ENCODE measurements at places on chromosomes 2 and 18.

- DNase-seq = no peak
Measured at GRCh38 chr2:20796374-20796791, 26.5 kb downstream of the LDAH start.

- DNase-seq = no peak
Measured at GRCh38 chr2:27023740-27024139, 9.0 kb upstream of the TMEM214 start.

DNA sequence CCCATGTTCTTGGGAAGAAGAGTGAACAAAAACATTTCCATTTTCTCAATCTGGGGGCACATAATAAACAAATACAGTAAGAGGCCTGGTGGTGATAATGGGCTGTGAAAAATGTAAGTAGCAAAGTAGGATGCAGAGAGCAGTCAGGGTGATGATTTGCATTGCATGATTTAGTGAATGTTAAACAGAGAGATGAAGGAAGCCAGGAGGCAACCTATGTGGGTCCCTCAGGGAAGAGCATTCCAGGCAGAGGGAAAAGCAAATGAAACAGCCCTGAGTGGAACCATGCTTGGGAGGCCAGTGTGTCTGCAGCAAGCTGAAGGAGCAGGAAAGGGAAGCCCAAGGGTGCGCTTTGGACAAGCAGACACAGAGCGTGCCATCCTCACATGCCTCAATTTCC is 5.4 kb downstream of the VIT start:
- no peak for DNase-seq

DNA sequence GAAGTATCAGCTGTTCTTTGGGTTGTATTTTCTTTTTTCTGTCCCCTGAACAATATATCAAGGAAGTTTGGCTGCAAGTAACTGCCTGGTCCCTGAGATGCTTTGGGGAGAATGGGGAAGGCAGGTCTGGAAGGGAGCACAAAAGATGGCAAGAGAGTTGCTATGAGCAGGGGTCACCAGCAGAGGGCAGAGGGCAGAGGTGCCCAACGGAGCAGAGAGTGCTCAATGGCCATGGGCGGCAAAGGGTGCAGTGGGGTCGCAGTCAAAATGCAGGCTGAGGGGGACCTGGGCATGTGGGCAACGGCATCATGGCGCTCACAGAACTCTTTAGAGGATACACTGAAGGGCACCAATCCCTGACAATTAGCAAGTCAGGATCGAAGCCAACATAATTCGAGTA is 107.7 kb upstream of the ATP8B1 start:
- DNase-seq = no peak

DNA sequence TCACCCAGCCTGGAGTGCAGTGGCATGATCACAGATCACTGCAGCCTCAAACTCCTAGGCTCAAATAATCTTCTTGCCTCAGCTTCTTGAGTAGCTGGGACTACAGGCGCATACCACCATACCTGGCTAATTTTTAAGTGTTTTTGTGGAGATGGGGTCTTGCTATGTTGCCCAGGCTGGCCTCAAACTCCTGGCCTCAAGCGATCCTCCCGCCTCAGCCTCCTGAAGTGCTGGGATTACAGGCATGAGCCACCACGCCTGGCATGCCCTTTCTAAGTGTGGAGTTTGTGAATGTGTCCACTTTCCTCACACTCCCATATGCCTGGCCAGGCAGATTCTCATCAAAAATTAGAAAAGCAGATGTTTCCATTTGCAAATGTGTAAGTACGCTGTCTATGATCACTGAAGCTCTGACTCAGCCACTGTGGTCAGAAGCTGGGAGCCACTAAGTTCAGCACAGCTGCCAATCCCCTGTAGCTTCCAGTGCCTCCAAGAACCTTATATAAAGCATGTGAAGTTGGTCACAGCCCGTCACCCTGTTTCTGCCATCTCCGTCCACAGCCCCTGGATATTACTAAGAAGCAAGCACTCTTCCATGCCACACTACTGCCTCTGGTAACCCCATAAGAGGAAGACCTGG is 155.4 kb downstream of the FAM210A start:
- DNase-seq = no peak

DNA sequence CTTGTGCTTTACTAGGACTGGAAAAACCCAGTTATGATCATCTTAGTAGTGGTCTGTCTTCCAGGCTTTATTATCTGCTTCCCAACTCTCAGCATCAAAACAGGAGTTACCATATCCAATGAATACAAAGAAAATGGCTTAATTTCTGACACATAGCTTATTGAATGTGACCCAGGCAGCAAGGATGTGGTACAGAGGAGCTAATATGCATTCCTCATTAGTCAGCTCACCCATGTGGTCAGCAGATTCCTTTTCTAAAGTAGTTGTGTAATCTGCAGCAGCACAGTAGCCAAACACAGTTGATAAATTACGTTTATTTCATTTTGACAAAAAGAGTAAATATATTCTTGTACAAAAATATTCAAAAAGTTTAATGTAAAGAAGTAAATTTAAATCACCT is 43.6 kb downstream of the TSPYL6 start:
- DNase-seq = no peak

DNA sequence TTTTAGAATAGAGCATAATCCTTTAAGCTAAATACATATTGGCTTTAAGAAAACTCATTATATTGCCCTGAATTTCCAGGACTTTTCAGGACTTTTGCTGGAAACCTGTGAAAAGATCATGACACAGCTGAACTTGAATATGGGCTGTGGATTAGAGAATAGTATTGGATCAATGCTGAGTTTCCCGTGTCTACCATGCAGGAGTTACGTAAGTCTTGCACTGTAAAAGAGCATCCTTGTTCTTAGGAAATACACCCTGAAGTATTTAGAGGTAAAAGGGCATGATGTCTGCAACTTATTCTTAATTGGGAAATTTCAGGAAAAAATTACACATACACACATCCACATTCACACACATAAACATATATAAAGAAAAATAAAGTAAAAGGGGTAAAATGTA is 82.1 kb downstream of the ZFP36L2 start:
- no peak for DNase-seq

DNA sequence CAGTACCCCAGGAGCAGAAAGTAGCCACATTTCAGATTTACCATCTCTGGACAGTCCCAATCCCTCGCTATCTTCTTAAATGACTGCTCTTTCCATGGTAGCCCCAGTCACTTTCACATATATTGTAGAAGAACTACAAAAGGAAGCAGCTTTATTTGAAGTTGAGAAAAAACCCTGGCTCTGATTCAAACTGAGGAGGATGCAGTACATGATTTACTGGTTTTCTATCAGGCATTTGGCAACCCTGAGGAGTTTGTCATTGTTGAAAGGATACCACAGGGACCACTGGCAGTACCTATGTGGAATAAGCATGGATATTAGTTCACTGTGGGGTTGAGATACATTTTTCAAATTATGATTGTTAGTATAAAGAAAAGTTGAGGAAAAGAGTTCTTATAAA is 640.9 kb upstream of the SETBP1 start:
- DNase-seq = no peak

DNA sequence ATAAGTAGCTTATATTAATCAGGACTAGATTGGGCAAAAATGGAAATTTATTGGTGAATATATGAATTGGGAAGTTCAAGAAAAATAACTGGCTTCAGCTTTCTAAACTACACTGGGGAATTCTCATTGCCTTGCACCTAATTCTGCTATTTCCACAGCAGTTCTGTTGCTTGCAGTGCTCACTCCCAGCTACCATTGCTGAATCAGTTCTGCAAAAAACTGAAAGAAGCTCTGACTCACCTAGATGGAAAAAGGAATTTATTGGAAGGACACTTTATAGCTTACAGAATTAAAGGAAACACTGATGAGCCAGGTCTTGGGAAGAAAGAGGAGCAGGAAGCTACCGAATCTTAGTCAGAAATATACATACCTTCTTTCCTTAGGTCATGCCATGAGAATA is 60.3 kb upstream of the ACVR1 start:
- DNase-seq = no peak

DNA sequence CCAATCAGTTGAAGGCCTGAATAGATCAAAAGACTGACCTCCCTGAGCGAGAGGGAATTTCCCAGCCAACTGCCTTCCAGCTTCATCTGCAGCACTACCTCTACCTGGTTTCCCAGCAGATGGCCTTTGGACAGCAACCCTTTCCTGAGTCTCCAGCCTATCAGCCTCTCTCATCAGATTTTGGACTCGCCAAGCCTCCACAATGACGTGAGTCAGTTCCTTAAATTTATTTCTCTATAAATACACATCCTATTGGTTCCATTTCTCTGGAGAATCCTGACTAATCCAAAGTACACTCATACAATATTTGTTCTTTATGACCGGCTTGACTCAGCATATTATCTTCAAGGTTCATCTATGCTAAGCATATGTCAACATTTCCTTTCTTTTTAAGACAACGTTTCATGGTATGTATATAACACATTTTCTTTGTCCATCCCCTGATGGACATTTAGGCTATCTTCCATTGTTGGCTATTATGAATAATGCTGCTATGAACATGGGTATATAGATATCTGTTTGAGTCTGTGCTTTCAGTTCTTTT is 294.6 kb downstream of the LRATD1 start:
- DNase-seq = no peak

DNA sequence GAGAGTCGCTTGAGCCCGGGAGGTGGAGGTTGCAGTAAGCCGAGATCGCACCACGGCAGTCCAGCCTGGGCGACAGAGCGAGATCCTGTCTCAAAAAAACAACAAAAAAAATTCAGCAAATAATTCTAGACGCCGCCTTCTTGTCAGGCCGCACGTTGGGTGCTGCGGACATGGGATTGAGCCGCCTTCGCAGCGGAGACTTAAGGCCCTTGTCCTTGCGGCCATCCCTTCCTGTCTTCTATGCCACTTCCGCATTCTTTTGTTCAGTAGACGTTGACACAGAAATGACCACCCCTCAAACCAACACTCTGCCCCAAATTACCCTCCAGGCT is 15.8 kb downstream of the PTPN18 start:
- no peak for DNase-seq
